A172 (cell line): ENCODE measurements at places on chromosomes 13 and 19.
A peak's percentile ranks its signal among the peaks of the same experiment; 100 is the strongest.

DNA sequence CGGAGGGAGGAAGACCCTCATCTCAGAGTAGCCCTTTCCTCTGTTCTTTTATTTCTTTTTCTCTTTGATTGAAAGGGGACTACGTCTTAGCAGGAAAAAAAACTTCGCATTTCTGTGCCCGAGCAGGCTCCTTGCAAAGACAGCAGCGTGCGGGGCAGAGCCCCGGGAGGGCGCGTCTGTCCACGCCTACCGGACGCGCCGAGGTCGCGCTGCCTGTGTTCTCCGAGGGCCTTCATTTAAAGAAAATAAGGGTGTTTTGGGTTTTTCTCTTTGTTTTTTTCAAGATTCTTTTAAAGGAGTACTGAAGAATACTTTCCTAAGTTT, 29.2 kb downstream of the CERS1 start:
- DNase-seq: no peak

DNA sequence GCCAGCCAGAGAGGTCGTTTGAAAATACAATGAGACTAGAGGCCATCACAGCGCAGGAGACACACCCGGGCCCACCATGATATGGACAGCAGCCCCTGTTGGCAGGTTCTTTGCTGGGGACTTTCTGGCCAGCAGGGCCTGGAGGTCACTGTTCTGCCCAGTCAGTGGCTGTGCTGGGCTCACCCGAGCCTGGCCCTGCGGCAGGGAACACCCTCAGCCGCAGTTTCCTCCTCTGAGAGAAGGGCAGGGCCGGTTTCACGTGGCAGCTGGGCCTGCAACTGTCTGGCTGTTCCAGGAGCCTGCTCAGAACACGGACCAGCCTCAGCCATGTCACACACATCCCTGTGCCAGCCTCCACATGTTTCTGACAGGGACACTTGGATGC, 39.4 kb downstream of the ADPRHL1 start:
- DNase-seq: no peak

- DNase-seq: no peak
These were observed 9.6 kb upstream of the FGF9 start for GRCh38 chr13:21661097-21661909.

- DNase-seq: peak; percentile 60
These were observed 9.7 kb upstream of the DPRX start for GRCh38 chr19:53621885-53622740.

DNA sequence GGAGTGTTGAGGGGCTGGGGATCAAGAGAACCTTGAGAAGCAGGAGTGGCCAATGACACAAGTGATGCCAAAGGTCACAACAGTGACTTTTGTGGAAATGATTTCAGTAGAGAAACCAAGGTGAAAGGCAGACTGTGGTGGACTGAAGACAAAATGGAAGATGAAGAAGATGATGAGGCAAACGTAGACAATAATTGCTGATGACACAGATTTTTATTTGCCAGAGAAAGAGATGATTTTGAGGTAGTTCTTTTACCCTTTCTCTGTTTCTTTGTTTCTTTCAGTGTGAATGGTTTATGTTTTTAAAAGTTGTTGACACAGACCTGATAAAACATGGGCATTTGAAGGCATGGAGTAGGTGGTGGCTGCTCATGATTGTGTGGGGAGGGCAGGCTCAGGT, 121.0 kb upstream of the ARGLU1 start:
- no peak for DNase-seq

DNA sequence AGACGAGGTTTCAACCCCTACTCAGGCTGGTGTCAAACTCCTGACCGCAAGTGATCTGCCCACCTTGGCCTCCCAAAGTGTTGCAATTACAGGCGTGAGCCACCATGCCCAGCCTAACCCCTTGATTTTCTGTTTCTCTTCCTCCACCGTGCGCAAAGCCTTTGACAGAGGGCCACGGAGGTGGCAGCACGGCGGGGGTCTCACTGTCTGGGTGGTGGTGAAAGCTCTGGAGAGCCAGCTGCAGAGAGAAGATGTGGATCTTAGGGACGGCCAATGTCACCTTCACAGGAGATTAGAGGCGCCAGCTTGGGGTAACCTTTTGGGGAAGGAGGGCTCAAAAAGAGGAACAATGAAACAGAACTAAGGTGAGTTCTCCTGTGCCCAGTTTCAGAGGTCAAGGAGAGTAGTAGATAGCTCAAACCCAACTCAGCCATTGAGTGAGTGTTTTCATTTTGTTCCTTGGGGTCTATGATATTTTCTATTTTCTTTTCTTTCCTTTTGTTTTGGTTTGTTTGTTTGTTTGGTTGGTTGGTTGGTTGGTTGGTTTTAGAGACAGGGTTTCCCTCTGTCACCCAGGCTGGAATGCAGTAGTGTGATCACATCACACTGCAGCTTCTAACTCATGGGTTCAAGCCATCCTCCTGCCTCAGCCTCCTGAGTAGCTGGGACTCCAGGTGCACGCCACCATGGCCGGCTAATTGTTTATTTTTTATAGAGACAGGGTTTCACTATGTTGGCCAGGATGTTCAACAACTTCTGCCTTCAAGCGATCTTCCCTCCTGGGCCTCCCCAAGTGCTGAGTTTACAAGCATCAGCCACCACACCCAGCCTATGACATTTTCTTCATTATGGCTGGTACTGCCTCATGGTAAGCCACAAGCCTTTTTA, 37.7 kb downstream of the GPR42 start:
- DNase-seq: no peak

- DNase-seq: no peak
These were observed 114.0 kb downstream of the STK24 start for GRCh38 chr13:98462946-98463345.

DNA sequence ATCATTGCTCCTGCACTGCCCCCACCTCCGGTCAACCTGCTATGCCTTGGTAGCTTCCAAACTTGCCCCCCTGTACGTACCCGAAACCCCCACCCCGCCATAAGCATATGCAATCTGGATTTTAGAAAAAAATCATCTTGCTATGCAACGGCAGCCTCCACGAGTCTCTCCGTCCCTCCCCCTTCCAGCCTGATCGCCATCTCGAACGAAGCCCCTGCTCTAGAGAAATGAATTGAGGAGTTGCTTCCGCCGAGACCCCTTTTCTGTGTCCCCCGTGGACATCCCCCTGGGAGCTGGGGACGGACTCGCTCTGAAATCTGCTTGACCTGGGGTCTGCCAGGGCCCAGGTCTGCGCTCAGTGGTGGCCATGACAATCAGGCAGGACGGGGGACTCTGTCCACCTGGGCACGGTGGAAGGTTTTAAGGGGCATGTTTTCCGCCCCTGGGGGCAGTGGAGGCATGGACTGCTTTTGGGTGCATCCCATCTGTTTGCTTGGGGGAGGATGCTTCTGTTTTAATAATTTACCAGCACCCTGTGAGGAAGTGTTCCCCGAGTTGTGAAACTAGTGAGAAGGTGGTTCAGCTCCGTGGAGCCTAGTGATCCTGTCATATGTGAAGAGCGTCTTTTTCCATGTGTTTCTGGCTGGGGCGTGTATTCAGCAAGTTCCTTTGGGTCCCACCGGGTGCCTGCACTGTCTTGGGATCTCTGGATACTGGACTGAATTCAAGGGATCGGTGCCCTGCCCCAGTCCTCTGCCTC, 1.0 kb downstream of the KDM4B start:
- no peak for DNase-seq

GRCh38 chr13:50152224-50152623, 137.0 kb downstream of the KCNRG start:
- no peak for DNase-seq

GRCh38 chr13:48210178-48210577, 22.8 kb upstream of the ITM2B start:
- DNase-seq: peak; percentile 37

GRCh38 chr13:99749271-99750019, 222.1 kb downstream of the ZIC5 start:
- no peak for DNase-seq

DNA sequence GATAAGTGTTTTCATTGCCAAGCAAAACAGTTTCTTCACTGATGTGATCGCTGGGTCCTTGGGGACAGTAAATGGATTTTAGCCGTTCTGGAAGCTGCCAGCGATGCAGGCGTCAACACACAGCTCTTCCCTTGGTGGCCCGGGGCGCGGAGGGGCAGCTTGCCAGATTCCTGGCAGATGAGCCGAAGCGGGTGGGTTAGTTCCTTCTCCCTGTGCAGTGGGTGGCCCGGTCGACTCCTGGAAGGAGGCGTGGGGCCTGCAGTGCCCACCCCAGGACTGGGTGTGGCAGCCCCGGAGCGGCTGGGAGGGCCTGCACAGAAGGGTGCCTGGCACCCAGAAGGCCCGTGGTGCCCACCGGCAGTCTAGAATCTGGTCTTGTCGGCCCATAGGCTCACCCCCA, 69.0 kb downstream of the KDM4B start:
- no peak for DNase-seq
